Large intestine (tissue), 12 donors: ENCODE measurements at places on chromosomes 4 and X.
A peak's percentile ranks its signal among the peaks of the same experiment; 100 is the strongest.

DNA sequence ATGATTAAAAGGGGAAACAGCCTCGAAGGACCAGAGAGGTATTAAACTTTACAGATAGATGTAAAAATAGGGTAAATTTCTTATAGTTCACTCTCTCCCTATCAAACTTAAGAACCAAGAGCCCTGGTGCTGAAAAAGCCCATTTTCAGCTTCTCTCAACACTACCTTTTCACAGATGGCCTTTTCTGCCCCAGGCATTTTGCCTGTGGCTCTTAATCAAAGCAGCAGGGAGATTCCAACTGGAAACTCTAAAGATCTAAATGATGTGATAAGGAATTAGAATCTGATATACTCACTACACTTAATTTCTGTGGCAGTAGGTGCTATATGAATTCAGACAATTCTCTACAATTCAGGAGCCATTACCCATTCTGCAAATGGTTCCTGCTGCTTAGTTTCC lies 60.0 kb downstream of the AMMECR1 start:
- no peaks in the 10 kb centered on the region for H3K36me3 ChIP-seq
- H3K4me1 ChIP-seq: no peaks in the 10 kb centered on the region
- no peaks in the 10 kb centered on the region for H3K27me3 ChIP-seq

DNA sequence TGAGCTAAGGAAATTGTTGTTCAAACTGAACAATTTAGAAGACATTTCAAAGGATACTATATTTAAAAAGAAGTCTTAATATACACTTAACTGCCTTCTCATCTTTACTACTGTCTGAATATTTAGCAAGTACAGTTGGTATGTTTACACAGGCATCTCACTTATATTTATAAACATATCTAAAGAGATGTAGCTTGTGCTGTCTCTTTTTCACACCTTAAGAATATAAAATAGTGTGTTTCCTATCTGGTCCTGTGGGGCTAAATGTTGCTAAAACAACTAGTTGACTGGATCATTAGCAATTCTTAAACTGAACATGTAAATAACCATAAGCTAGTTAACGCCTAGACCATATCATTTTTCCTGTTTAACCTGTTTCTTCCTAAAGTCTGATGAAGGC lies 336.3 kb downstream of the PPP3CA start:
- H3K27ac ChIP-seq: no peak overlapping the region
- no peak for DNase-seq
- no peaks in the 10 kb centered on the region for H3K27me3 ChIP-seq
- H3K4me3 ChIP-seq: no peak overlapping the region
- no peaks in the 10 kb centered on the region for H3K36me3 ChIP-seq
- no peaks in the 10 kb centered on the region for H3K4me1 ChIP-seq

GRCh38 chrX:42934020-42934726 lies 156.2 kb upstream of the PPP1R2C start:
- no peak overlapping the region for H3K27ac ChIP-seq
- no peak overlapping the region for H3K4me3 ChIP-seq
- peak; percentile 3 for DNase-seq
- no peaks in the 10 kb centered on the region for H3K4me1 ChIP-seq

DNA sequence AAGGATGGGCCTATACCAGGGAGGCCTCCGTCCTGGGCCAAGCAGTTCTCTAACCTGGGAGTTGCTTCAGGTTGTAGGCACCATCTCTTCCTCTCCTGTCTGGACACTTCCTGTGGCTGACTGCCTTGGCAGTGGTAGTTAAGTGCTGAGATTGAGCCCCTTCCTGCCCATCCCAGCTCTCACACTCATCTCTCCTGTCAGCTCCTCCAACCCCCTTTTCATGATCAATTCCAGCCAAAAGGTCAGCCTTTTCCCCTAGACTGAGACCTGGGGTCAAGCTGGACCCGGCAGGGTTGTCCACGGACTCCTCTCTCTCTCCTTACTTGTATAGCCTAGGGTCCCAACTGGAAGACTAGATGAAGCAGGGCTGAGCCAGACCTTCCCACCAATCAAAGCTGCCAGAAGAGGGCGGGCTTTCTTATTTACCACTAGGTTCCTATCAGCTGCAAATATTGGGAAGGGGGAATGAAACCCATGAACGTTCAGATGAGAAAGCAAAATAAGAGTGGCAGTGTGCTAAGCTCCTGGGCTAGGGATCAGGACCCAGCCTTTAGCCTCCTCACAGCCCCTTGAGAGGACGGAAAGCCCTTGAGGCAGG lies 34.5 kb downstream of the KDM5C start:
- H3K36me3 ChIP-seq: peaks cover 23% of the 10 kb centered on the region
- peak; percentile 3 for DNase-seq
- H3K4me1 ChIP-seq: no peaks in the 10 kb centered on the region
- H3K27me3 ChIP-seq: no peaks in the 10 kb centered on the region
- no peak overlapping the region for H3K4me3 ChIP-seq
